SK-N-MC (cell line): ENCODE measurements at places on chromosomes 2 and 18.

GRCh38 chr2:28637066-28638047 is 114.3 kb upstream of the PPP1CB start:
- no peak for DNase-seq

DNA sequence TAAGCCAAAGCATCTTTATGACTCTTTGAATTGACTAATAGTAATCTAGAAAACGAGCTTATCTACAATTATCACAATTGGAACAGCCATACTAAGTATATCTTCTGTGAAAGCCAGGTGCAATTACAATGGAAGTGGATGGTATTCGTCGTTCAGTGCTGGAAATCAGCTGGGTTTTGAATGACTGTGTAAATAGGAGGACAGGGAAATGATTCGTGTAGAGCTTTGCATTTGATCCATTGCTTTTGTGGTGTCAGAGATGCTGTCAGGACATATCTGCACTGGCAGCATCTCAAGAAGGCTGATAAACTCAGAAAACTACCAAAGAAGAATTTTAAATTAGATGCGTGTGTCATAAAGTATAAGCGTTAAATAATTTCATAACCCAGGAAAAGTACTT is 187.1 kb downstream of the ZNF407 start:
- DNase-seq, result no peak

DNA sequence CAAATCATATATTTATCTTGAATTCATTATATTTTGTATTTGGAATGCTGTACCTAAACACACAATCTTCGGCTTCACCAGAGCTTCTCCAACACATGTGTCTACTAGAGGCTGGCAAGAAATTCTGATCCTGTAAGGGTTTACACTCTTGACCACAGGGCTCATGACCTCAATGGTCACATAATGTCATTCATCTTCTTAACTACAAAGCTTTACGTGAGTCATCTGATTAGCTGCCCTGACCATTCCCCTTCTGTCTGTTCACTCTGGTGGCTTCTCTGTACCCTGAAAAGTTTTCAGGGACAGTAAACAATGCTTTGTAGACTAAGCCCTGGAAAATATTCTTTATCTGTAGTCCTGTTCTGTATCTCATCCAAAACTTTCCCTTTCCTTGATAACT is 423.9 kb downstream of the CMPK2 start:
- DNase-seq, result no peak

DNA sequence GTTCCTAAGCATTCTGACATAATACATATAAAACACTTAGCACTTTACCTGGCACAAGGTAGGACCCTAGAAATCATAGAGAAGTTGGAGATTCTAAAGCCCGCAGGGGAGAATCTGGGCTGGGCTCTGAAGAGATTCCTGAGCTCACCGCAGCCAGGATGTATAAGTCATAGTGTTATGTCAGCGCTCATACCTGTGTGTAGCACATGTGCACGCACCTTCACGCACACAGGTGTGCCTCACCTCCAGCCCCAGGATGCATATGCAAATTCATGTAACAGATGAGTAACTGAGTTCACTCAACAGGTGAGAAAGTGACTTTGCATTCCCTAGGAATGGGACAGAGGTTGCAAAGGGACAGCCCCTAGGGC is 7.9 kb upstream of the SDC1 start:
- DNase-seq, result no peak

DNA sequence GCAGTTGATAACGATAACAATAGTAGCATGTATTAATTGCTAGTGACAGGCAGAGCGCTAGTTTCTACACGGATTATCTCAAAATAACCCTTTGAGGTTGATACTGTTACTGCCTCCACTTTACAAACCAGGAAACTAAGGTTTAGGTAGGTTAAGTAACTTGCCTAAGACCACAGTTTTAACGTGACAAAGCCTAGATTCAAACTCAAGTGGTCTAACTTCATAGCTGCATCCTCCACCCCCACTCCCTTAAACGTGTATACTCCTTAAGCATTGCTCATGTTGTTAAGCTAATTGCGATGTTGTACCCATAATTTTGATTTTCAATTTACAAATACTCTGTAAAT is 1.2 kb downstream of the ME2 start:
- no peak for DNase-seq

GRCh38 chr2:39375917-39376316 is 61.2 kb downstream of the MAP4K3 start:
- no peak for DNase-seq

DNA sequence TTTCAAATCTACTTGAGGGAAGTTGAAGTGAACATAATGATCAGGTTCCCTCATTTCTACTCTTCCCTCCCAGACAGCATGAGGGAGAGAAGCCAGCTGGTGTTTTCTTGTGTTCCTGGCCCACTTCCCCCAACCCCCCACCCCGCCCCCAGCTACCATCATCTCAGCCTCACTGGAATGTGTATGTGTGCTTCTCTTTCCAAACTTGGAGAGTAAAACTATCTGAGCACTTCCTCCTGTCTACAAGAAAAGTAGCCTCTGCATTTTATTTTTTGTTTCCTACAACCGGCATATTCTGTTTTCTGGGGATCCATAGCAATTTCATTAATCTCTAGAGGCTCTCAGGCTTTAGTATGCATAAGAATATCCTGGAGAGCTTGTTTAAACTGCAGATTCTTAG is 53.6 kb upstream of the GRHL1 start:
- no peak for DNase-seq

- no peak for DNase-seq
Observed at GRCh38 chr2:99939135-99939534, 203.3 kb downstream of the AFF3 start.

DNA sequence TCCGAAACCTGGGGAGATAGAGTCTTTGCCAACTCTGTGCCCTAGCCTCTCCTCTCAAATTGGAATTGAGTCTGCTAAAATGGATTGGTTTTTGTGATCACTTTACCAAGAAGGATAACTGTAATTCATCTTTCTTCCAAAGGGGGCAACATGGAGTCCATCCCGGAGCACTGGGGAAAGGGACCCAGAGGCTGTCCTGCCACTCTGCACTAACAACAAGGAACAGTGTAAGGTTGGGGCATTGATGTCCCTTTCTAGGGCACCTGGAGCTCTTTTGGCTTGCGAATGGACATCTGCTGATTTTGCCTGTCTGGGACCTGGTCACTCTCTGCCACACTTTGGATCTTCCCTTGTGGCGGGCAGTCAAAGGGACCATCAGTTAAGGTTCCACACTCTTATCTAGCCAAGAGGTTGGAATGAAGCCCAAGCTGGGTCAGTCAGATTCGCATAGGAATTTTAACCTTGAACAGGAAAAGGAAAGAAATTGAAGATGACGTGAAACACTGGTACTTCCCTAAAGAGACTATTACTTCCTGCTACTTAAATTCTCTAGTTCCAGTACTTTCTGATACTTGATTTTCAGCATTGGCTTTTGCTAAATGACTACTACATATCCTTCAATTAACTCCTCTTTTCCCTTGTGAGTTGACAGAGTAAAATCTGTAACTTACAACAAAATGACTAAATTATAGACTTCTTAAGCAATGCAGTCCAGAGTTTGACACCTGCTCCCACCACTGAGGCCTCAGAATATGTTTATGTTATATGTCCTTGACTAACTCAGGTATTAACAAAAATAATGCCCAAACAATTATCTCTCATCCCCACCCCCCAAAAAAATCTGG is 64.7 kb upstream of the KLF7 start:
- no peak for DNase-seq

- DNase-seq, result no peak
Observed at GRCh38 chr2:233779722-233780121, 1.6 kb downstream of the MROH2A start.

GRCh38 chr18:59033359-59033758 is 106.3 kb upstream of the SEC11C start:
- DNase-seq, result no peak

GRCh38 chr2:73111073-73112025 is 1.4 kb downstream of the RAB11FIP5 start:
- DNase-seq, result no peak

GRCh38 chr2:217033186-217033585 is 173.3 kb upstream of the TNP1 start:
- no peak for DNase-seq

- no peak for DNase-seq
Observed at GRCh38 chr2:176388861-176389260, 119.6 kb downstream of the MTX2 start.

GRCh38 chr2:176501617-176502016 is 232.4 kb downstream of the MTX2 start:
- DNase-seq, result no peak

DNA sequence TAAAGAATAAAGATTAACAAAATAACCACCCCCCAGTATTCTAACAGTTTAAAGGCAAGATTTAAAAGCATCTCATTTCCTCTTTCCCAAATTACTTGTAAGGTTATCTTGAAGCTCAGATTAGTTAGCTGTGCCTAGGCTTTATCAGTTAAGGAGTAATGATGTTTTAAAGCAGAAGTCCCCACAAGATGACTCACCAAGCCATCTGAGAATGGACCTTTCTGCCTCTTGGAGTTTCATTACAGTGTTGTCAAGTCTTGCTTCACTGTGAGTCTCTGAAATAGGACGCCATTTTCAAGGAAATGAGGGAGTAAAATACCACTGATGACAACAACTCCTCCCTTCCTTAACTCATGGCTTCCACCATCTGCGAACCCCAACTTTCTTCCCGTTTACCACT is 35.9 kb downstream of the ZNF385B start:
- no peak for DNase-seq

DNA sequence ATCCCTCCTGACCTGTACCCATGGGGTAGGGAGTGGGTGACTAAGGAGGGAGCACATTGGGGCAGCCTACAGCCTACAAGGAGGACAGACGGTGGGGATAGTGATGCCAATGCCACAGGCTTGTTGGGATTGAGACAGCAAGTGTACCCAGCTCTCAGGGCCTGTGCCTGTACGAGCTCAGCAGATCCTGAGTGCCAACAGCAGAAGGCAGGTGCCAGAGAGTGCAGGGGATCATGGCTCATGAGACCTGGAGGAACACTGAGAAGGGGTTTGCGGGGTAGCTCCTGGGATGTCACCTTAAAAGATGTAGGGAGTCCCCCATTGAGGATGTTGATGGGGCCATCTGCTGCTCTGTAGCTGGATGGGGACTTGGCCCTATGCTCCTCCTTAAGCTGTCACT is 10.3 kb upstream of the SNED1 start:
- no peak for DNase-seq

DNA sequence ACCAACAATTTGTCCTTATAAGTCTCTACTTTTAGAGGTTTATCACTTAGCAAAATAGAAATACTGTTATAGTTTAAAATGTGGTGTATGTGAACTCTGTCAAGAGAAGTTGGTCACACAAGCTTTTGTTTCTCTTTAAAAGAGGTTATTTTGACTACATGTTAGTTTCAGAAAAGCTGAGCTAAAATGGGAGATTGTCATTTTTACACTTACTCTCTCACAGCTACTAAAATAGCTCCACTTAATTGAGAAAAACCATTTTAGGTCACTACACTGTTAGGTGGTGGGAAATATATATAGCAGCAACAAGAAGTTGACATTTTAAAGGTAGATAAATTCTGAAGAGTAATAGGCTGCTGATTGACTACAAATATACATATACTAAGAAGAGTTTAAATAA is 161.5 kb upstream of the KCNJ3 start:
- DNase-seq, result no peak

DNA sequence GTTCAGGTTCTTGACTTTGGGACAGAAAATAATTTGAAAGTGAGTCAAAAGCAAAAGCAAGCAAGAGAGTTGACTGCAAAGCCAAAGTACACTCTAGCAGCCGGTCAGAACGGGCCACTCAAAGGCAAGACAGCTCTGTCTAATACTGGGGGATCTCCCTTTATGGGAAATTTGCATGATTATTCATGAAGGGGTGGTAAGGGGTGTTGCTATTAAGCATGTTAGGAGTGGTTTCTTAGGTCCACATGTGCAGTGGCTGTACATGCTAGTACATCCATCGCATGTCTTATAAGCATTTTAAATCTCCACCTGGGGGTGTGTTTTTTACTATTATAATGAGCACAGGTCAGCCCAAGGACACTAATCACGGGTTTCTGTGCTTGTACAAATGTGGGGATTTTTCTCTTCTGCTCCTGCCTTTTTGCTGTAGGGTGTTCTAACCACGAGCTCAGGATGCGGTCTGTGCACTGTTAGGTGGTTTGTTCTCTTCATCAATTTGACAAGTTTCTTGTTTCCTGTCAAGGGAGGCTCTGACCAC is 60.2 kb upstream of the SPP2 start:
- no peak for DNase-seq

DNA sequence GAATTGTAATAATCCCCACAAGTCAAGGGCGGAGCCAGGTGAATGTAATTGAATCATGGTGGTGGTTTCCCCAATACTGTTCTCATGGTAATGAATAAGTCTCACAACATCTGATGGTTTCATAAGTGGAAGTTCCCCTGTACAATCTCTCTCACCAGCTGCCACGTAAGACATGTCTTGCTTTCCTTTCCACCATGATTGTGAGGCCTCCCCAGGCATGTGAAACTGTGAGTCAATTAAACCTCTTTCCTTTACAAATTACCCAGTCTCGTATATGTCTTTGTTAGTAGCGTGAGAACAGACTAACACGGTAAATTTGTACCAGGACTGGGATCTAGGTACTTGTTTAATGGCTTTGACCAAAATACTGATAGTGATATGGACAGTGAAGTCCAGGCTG is 744.3 kb upstream of the REG3G start:
- DNase-seq, result no peak

DNA sequence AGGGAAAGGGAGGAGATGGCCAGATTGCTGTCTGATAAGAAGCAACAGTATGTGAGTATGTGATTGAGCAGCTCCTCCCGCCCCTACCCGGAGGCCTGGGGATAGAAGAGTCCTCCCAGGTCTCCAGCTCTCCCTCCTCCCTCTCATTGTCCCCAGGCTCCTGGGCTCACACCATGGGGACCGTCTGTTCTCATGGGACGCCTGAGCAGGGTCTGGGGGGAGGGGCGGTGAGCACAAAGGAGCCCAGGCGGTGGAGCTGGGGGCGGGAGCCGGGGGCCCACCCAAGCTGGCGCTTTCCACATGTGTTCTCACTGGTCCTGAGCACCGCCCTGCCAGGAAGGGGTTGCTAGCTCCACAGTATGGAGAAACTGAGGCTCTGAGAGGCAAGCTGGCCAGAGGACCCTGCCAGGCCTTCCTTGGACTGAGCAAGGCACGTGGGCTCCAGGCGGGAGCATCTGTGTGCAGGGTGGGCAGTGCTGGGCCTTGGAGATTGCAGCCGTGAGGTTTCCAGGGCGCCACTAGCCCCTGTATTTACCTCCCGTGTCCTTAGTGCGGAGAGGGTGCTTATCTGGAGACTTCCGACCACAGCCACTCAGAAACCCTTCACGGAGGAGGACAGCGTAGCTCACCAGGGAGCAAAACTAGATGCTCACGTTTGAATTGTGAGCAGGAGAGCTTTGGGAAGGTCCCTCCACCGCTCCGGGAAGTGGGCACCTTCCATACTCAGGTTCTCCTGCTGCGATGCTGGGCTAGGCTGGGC is 37.4 kb downstream of the PDIA6 start:
- no peak for DNase-seq
